ENCODE measurements at places on chromosomes 16 and 17.

DNA sequence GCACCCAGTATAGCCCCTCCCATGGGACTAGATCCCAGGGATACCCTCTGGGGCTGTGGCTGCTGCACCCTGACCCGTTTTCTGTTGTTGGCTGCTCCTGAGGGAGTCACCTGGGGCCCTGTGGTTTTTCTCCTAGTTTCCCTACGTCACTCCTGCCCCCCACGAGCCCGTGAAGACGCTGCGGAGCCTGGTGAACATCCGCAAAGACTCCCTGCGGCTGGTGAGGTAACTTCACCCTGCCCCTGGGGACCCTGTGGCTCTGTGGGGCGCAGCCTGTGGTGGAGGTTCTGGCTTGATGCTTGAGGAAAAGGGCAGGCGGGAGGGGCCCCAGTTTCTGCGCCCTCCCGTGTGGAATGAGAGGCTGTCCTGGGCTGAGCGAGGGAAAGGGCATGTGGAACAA is 27.2 kb downstream of the MGRN1 start:
- DNase-seq = no peak

DNA sequence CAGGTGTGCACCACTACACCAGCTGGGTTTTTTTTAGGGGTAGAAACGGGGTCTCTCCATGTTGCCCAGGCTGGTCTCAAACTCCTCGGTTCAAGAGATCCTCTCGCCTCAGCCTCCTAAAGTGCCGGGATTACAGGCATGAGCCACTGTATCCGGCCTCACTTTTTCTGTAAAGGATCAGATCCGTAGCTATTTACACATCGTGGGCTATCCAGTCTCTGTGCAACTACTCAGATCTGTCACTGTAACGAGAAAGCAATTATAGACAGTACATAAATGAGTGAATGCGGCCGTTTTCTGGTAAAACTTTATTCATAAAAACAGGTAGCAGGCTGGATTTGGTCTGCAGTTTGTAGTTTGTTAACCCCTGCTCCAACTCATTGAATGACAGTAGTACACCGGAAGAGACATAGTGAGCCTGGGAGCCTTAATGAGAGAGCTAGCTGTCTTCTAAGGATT is 44.5 kb downstream of the VMP1 start:
- no peak for DNase-seq

DNA sequence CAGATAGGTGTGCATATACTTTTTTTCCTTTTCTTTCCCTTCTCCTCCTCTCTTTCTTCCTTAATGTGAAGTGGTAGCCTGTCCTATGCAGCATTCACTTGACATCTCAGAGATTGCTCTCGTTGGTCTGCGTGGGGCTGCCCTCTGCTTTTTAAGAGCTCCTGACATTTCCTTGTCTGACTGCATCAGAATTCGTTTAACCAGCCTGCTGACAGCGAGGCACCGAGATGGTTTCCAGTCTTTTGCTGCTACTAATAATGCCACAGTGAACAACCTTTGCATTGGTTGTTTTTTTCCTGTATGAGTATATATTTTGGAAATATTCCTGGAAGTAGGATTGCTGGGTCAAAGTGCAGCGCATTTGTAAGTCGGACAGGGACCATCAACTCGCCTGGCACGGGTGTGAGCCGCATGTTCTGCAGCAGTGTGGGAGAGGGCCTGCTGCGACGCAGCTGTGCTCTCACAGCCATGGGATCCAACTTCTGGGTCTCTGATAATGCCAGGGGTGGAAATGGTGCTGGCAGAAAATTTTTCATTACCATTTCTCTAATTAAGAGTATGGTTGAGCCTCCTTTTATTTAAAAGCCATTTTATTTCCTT is 154.3 kb downstream of the SNX29 start:
- DNase-seq = no peak

DNA sequence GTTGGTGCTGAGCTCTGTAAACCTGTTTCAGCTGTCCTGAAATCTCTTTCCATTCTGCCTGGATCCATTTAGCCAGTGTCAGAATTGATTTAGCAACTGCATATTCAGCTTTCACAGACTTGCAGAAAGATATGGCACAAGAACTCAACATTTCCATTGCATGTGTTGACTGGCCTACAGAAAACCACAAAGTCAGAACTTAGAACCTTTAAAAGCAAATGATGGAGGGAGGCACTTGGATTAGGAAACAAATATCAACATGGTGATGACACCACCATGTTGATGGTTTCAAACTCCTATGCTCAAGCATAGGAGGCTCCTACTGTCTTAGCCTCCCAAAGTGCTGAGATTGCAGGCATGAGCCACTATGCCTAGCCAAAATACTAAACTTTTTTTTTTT is 52.3 kb upstream of the ARL6IP1 start:
- DNase-seq = no peak

DNA sequence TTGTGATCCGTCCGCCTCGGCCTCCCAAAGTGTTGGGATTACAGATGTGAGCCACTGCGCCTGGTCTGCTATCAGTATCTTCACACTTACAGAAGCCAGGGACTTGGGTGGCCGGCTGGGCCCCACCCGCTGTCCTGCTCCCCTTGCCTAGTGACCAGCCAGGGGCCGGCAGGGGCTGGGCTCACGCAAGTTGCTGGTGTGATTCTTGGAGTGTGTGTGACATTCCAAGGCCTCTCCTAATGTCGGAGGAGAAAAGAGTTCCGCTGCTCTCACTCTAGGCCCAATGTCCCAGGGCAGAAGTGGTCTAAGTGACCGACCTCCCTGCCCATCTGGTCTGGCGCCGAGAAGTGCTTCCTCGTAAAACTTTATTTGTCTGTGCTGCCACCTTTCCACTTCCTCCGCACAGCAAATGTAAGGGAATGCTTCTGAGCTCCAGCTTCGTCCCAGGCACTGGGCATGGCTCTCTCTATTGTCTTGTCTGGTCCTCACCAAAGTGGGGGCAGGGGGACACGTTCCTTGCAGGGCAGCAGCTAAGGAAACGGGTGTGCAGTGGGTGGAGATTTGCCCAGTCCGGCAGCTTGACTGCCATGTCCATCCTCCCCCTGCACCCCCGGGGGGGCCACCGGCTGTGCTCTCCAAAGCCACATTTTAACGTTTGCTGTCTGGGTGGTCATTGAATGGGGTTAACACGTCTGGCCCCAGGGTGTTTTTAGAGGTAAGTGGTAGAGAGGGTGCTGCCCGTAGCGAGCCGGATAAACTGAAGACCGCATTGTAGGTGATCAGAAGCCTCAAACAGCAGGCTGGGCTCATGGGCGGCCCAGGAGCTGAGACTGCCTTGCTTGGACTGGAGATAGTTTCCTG is 7.8 kb upstream of the GSE1 start:
- DNase-seq = no peak

GRCh38 chr17:57657211-57657610 is 87.9 kb downstream of the CCDC182 start:
- no peak for DNase-seq

DNA sequence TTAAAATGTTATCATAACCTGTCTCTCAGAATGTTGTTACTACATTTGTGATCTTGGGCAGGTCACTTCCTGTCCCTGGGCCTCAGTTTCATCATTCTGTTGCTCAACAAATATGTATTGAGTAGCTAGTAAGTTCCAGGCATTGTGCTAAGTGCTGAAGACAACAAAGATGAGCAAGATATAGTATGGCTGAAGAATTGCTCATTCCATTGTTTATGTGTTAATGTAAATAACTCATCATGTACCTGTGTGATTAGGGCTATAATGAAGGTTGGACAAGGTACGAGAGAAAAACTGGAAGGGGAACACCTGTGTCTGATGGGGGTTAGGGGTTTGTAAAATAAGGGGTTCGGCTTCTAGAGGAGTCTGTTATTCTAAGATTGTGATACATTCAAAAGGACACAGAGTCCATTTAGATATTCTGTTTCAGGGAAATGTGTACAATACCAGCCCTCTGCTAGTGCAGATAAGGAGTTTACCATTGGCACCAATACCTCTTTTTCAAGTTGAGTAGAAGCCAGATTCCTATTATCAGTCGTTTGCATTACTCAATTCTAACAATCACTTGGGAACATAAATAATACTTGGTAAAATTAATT is 20.0 kb downstream of the TUBG1 start:
- no peak for DNase-seq

DNA sequence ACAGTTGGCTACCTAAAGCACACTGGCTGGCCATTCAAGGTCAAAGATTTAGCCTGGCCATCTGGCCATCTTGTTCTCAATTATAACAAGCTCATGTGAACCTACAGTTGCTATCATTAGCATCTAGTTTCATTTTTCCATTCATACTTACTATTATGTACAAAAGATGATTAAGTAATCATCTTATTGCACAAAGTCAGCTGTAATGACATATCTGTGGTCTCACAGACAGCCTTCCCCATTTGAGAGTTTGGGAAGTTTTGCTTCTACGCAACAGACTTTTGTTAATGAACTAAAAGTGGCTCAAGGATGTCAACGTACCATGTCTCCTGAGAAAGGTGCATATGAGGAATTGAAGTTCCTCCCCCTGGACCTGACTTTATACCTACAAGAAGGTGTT is 51.3 kb downstream of the HS3ST3B1 start:
- no peak for DNase-seq

GRCh38 chr17:57697197-57697596 is 47.9 kb downstream of the CCDC182 start:
- DNase-seq = no peak

DNA sequence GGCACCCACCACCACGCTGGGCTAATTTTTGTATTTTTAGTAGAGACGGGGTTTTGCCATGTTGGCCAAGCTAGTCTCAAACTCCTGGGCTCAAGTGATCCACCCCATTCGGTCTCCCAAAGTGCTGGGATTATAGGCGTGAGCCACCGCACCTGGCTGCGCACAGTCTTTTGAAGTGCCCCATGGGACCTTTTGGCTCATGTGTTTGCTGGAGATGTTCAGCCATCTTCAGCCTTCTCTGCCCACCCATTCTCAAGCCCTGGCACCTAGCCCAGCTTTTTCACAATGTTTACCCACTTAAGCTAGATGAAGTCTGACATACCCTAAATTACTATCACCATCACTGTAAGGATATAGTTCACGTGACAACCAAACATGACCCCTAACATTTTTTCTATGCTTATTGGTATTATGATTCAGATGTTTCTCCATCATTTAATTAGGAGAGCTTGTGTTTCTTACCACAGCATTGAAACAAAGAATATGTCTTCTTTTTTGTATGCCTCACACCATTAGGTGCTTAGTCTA is 32.3 kb downstream of the PECAM1 start:
- DNase-seq = no peak

- DNase-seq = no peak
Measured at GRCh38 chr16:69083306-69083941, 22.0 kb upstream of the HAS3 start.

GRCh38 chr16:7090628-7091115 is 242.0 kb upstream of the RBFOX1 start:
- no peak for DNase-seq

DNA sequence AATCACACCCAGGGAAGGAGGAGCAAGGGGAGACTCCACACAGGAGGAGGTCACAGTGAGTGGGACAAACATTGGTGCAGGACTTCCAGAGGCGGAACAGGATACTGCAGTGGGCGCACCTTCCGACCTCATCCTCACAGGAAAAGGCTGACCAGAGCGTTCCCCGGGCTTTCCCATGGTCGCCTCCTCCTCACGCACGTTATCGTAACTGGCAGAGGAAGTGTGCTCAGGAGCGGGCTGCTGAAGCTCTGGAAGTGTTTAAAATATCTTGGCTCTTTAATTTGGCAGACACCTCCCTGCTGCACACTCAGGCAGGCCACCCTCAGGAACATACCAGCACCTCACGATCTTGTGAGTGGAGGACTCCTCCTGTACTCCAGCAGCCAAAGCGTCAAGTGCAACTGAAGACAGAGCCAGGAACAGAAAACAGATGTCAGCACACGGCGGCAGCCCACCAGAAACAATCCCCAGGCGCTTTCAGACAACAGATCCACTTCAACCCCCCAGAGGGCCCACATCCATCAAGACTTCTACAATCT is 17.5 kb downstream of the FANCA start:
- DNase-seq = no peak

DNA sequence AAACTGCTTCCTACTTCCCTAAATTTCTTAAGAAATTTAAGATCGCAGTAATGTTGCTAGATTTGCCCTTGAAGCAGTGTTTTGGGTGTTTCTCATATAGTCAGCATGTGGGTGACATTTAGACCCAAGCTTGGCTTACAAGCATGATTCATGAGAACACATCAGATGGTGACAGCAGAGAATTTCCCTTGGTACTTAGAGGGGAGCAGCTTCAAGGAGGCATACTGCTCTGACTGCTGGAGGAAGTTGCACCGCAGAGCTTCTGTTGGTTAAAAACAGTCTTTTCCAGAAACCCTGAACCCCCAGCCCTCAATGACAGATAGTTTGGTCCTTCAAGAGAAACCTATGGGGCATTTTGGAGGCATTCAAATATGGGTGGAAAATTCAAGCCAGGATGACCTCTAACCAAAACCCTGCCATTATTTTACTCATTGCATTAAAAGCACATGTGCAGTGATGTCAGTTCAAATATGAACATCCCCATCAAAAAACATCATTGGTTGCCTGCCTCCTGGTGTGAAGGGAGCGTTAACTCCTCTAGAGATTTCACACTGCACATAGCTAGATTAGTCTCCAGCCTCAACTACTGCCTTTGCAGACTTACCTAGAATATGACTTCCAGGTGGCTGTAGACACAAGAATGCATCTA is 201.5 kb upstream of the CACNG5 start:
- DNase-seq = no peak

- DNase-seq = no peak
Measured at GRCh38 chr17:64628641-64629040, 33.5 kb downstream of the SMURF2 start.

GRCh38 chr16:57324749-57325148 is 33.8 kb upstream of the CCL22 start:
- DNase-seq = no peak

DNA sequence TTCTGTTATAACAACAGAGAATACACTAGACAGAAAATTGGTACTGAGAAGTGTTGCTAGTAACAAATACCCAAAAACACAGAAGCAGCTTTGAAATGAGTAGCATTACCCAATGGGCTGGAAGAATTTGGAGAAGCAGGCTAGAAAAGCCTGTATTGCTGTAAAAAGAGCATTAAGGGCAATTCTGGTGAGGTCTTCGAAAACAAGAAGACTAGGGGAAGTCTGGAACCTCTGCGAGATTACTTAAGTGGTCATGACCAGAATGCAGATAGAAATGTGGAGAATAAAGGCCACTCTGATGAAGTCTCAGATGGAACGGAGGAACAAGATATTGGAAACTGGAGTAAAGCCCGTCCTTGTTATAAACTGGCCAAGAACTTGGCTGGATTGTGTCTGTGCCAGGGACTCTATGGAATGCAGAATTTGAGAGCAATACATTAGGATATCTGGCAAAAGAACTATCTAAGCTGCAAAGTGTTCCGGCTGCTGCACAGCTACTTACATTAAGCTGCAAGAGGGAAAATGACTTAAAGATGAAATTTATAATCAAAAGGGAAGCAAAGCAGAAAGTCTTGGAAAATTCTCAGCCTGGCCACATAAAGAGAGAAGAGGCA is 44.9 kb upstream of the PEMT start:
- DNase-seq = no peak

- DNase-seq = no peak
Measured at GRCh38 chr17:45144199-45145034, 3.9 kb upstream of the HEXIM1 start.

- DNase-seq = no peak
Measured at GRCh38 chr17:60240290-60240689, 90.5 kb downstream of the CA4 start.
